Fibroblast of upper back skin (primary cell): ENCODE measurements at places on chromosomes 2 and 18.

DNA sequence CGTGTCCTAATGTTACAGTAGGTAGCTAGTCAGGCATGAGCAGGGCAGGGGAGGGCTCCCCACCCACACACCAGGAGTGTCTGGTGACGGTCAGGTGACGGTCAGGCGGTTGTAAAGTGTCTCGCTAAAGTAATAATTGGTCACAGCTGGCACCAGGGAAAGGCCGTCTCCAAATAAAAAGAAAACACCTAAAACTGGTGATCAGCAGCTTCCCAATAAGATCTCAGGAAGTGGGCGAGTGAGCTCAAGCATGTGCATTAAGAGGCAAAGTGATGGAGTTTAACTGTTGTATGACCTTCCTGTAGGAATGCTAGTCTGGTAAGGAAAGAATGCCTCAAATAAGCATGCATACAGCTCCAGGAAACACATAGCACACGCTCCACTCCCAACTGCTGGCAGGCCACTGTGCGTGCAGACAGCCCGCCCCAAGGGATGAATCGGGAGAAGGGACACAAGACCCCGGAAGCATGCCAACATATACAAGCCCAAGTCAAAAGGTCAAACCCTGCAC is 177.1 kb downstream of the RNF144A start:
- peak; percentile 65 for DNase-seq

- no peak for DNase-seq
These were observed 58.6 kb upstream of the CHN1 start for GRCh38 chr2:175063741-175064140.

- no peak for DNase-seq
These were observed 810.7 kb downstream of the LRRTM4 start for GRCh38 chr2:76711490-76711889.

DNA sequence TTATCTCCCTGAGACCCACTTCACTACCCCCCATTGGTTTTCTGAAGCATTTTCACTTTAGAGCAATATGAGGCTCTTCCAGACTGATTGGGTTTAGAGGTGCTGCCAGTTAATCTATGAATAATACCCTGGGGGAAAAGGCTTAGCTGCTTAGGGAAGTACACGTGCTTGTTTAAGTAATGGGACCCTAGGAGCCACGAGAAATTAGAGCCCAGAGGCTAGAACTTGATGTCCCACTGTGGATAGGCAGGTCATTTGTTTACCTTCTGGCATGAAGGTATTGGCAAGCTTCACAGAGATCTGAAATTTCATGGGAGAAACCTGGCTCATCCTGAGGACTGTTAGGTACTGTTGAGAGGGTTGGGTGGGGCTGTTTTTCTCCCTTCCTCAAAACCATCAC is 59.7 kb downstream of the CLIP4 start:
- no peak for DNase-seq

GRCh38 chr2:150012986-150013385 is 425.4 kb upstream of the MMADHC start:
- peak; percentile 42 for DNase-seq

- no peak for DNase-seq
These were observed 28.4 kb downstream of the SCYGR8 start for GRCh38 chr2:227774011-227774624.

DNA sequence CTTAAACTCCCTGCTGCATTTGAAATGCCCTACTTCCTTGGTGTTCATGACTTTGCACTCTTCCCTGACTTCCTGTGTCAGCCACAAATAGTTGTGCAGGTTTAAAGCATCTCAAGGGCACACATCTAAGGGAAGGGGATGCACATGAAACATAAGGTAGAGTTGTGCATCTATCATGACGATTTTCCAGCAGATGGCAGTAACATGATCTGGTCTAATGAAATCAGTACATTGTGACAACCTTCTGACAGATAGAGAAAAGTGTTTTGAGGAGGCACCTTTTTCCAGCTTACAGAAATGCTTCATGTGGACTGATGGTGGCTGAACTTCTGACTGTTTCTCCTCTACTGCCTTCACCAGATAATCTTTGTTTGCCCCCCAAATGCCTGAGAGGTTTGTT is 238.9 kb downstream of the XIRP2 start:
- peak; percentile 46 for DNase-seq

- DNase-seq, result no peak
These were observed 261.1 kb downstream of the PTGR3 start for GRCh38 chr18:74947875-74948274.

GRCh38 chr2:172847188-172847587 is 111.5 kb downstream of the RAPGEF4 start:
- no peak for DNase-seq

DNA sequence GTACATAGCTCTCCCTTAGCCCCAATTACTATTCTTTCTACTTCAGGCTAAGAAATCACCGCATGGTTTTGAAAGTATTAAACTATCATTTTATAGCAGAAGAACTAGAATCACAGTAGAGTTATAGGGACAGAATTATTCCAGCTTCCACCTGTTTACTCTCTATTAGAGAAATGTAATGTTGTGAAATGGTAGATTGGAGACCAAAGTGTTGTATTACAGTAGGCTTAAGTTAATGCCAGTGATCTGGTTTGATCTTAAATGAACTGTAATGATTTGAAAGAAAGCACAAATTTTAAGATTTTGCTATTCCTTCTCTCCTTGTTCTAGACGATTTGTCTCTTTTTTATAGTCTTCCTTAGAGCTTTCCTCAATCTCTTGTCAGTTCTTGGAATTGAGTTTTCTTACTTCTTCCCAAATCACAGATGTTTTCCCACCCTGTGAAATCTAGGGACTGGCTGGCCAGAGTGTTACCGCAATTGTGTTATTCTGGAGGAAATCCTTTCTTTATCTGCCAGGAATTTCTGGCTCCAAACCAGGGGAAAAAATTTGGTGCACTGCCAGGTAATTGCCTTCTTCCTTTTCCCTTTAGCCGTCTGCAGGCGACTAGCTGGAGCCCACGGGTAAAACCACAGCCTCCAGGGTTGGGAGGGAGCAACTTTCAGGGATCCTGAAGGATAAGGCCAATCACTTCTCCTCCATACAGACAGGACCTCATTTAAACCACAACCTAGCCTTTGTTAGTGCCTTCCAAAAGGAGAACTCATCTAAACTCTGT is 51.7 kb downstream of the NOP58 start:
- peak; percentile 98 for DNase-seq

DNA sequence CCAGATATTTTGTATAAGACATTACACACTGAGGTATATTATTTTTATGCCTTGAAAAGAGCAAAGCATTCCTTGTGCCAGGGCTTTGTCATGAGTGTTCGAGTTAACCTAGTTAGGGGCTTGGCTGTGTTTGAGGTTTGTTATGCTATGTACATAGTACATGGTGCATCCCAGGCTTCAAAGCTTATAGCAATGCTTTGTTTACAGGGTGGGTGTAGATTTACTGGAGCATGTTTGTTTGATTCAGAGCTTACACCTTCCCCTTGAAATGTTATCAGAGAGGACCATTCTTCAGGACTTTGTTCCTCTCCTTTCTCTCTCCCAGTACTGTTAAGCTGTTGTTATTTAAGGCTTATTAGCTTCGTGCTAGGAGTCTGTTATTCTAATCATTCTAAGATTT is 738.7 kb upstream of the LRRTM4 start:
- no peak for DNase-seq

DNA sequence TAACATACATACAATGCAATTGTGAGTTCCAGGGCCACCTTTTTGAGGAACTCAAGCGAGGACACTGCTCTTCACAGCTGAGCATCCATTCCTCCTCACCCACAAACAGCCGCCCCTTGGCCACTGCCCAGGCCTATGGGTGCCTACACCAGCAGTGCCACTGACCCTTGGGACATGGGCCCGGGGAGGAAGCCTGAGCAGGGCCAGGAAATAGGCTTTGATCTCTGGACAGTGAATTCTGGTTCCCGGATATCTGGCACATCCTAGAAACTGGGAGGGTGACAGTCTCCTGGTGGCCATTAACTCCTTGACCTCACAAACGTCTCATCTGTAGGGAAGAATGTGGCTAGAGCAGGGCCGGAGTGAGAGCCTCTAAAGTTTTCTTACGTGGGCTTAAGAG is 5.5 kb upstream of the TTL start:
- DNase-seq, result no peak
